ENCODE measurements at places on chromosomes 7 and 10.

DNA sequence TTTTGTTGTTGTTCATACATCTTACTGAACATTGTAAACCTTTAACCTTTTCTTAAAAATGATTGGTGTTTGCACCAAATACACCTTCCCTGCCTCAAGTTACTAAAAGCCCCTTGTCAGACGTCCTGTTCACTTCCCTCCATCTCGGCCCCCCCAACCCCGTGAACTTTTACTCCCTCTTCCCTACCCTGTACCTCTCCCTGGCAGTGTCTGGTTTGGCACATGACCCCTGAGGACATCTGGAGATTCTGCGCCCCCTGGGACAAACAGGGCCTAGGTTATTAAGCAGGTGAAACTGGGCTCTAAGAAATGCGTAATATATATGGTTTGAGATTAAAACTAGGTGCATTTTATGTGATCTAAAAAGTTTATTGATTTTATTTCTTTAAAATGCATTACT, 1.4 kb downstream of the PPP2R2D start:
- no peak for DNase-seq

- no peak for DNase-seq
Measured at GRCh38 chr7:158710651-158711102, 6.1 kb upstream of the NCAPG2 start.

DNA sequence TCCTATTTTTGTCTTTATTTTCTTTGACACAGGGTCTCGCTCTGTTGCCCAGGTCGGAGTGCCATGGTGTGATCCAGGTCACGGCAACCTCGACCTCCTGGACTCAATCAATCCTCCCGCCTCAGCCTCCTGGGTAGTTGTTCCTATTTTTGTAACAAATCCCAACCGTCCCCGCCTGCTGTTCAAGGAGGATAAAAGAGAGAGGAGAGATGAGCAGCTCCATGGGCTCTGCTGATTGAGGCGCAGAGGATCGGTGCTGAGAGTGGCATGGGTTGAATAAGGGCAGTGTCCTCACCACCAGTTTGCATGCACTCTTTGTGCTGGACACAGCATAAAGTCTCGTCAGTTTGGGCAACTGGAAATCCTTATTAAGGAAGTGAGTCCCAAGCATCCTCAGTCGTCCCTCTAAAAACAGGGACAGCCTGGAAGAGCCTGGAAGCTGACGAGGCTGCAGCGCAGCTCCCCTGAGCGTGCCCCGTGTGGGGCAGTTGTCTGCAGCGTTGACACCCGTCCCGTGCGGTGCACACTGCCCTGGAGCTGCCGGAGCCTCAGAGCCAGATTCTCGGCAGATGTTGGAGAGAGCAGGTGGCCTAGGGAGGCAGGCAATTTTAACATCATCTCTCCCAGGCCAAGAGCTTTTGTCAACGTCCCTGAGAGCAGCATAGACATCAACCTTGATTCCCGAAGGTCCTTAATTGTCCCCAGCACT, 404.2 kb upstream of the RNF32 start:
- no peak for DNase-seq

DNA sequence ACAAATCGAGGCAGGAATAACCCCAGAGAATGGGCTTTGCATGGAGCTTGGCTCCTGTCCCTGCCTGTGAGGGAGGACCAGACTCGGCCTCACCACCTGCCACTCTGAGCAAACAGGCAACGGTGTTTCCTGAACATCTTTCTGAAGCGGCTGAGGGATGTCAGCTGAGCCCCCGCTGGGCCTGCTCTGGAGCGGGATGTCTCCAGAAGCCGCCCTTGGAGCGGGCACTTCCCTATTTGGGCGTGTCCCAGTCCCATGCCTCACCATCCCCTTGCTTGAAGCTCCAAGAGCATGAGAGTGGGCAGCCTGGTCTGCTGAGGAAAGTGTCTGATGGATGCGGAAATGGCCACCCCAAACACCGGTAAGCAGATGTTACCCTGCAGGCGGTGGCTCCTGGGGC, 10.2 kb downstream of the ALKBH4 start:
- DNase-seq: peak; percentile 39

- DNase-seq: no peak
Measured at GRCh38 chr10:130561681-130562080, 425.5 kb downstream of the GLRX3 start.

DNA sequence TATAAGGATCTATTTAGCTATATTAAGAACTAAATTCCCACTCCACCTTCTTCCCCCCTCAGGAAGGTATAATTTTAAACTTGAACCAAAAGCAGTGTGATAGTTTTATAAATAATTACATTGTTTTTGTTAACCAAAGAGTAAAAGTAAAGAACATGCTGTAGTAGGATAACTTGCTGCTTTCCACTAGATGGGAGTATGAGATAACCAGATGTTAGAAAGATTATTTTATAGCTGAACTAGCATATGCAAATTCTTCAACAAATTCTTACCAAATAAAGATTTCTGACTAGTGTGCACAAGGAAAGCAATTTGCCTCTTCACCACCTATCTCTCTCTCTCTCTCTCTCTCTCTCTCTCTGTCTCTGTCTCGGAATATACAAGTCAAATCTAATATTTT, 31.8 kb downstream of the TES start:
- no peak for DNase-seq
